Left ventricle myocardium inferior (tissue), 1 donor: ENCODE measurements at places on chromosomes 3 and 15.

DNA sequence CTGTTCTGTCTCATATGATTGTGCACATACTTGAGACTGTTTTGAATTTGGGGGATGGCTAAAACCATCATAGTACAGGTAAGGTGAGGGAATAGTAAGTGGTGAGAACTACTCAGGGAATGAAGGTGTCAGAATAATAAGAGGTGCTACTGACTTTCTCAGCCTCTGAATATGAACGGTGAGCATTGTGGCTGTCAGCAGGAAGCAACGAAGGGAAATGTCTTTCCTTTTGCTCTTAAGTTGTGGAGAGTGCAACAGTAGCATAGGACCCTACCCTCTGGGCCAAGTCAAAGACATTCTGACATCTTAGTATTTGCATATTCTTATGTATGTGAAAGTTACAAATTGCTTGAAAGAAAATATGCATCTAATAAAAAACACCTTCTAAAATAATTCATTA, 5.1 kb downstream of the CCR5 start:
- H3K4me1 ChIP-seq, result peaks cover 4% of the 10 kb centered on the region
- H3K27me3 ChIP-seq, result peaks cover 23% of the 10 kb centered on the region
- DNase-seq, result no peak
- no peak overlapping the region for H3K27ac ChIP-seq
- H3K4me3 ChIP-seq, result no peak overlapping the region

DNA sequence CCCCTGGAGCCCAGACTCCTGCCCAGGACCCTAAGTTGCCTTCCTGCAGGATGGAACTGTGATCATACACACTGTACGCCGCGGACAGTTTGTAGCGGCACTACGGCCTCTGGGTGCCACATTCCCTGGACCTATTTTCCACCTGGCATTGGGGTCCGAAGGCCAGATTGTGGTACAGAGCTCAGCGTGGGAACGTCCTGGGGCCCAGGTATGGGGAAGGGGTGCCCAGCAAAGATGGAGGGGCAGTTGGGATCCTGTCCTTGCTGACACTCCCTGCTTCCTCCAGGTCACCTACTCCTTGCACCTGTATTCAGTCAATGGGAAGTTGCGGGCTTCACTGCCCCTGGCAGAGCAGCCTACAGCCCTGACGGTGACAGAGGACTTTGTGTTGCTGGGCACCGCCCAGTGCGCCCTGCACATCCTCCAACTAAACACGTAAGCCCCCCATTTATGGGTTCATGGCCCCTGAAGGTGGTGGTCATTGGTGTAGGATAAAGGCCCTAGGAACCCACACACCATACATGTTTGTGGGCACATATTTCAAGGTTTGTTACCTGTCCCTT, 28.8 kb downstream of the NBEAL2 start:
- peak overlapping the region; percentile 90 for H3K27ac ChIP-seq
- H3K36me3 ChIP-seq, result peaks cover 28% of the 10 kb centered on the region
- H3K4me1 ChIP-seq, result peaks cover 23% of the 10 kb centered on the region

DNA sequence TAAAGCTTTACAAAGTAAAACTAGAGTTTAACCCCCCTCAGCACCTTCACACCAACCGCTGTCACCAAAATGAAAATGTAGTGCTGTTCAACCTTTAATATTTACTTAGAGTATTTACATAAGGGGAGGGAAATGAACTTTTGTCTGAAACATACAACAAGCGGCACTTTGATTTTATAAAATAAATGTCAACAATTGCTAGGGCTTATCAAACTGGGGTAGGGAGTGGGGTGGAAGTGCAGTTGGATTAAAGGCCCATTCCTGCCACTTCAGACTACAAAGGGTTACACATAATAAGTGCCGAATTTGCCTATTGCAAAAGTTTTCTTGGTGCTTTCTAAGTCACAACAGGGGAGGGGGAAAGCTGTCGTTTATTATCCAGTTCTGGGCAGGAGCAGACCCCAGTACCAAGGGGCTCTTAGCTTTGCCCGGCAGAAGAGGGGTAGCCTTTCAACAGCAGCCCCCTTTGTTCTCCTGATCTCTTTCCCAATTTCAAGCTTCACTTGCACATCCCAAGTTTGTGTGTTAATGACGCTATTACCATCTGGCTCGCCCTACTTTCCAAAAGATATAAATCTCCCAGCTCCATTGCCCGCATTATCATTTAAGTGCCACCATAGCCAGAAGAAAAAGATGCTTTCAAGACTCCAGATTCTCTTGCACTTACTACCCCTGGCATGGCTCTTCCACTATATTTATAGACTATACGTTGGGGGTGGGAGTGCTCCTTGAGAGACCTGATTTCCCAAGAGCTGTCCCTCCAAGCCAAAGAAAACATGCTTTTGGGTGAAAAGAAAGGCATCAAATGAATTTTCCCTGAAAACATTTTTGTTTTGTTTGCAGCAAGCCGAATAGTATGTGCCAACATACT, 17.0 kb downstream of the SOX2 start:
- peaks cover 97% of the 10 kb centered on the region for H3K27me3 ChIP-seq
- H3K27ac ChIP-seq, result no peak overlapping the region
- H3K4me1 ChIP-seq, result peaks cover 22% of the 10 kb centered on the region
- DNase-seq, result no peak
- no peaks in the 10 kb centered on the region for H3K36me3 ChIP-seq

GRCh38 chr15:64009798-64010261, 36.5 kb downstream of the DAPK2 start:
- peaks cover 95% of the 10 kb centered on the region for H3K4me1 ChIP-seq
- H3K4me3 ChIP-seq, result no peak overlapping the region
- peak overlapping the region; percentile 87 for H3K27ac ChIP-seq
- H3K36me3 ChIP-seq, result no peaks in the 10 kb centered on the region
- DNase-seq, result no peak
- no peaks in the 10 kb centered on the region for H3K27me3 ChIP-seq

DNA sequence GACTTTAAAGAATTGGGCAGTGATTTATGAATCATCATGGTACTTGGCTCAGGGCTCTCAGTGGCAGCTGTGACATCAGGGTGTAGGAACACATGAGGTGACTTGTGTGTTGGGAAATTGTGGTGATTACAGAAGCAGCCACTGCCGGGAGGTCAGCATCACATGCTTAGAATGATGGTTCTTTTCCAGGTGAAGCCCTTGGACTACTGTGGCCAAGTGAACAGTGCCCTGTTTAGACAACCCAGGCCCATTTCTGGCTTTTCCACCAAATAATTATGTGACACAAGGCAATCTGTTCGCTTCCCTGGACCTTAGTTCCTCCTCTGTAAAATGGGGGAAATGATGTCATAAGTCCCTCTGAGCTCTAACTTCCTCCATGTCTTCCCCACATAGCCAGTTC, 139.7 kb upstream of the ROPN1 start:
- no peaks in the 10 kb centered on the region for H3K36me3 ChIP-seq
- DNase-seq, result no peak
- H3K4me3 ChIP-seq, result no peak overlapping the region
- no peaks in the 10 kb centered on the region for H3K27me3 ChIP-seq

DNA sequence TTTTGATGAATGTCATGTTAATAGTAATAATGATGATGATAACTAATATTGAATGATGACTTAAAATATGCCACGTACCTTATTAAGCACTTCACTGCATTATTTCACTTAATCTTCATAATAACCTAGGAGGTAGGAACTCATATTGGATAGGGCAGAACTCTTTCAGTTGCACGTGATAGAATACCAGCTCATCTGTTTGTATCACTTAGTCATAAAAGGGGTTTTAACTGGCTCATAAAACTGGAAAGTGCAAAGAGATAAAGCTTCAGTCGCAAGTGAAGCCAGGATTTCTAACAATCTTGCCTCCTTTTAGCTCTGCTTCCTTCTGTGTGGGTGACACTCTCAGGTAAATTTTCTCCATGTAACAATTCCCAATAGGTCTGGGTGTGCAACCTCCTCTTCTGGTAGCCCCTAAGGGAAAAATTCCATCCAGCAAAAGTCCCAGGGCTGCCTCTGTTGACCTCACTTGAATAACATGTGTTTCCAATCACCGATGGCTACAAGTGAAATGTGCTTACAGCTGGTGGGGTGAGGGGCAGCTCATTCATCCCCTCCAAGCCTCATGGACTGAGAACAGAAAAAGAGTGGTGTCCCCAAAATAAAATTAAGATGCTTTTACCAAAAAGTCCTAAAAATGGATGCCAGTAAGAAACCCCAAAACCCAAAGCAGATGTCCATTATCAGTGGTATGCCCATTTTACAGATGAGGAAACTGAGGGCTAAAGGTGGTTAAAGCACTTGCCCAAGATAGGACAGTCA, 9.3 kb downstream of the GXYLT2 start:
- H3K27ac ChIP-seq, result no peak overlapping the region
- no peaks in the 10 kb centered on the region for H3K36me3 ChIP-seq
- DNase-seq, result no peak
- peaks cover 18% of the 10 kb centered on the region for H3K4me1 ChIP-seq
- no peak overlapping the region for H3K4me3 ChIP-seq

- H3K27ac ChIP-seq, result no peak overlapping the region
- no peak overlapping the region for H3K4me3 ChIP-seq
- no peak for DNase-seq
Measured at GRCh38 chr15:69719527-69720240, 267.1 kb downstream of the RPLP1 start.

DNA sequence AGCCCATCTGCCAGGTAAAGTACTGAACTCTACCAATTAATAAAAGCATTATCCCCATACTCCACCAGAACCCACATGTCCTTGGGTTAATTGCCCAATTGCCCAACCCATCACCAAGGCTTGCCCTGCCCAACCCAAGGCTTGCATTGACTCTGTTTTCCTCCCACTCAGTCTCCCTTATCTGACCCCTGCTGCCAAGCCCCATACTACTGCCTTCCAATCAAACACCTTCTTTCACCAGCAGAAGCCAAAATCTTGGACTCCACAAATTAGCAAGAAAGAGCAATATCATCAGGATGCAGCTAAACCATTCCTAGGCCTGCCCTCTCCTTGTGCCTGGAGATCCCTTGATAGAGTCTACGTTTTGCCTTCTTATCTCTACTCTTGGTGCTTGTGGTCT, 602.9 kb downstream of the NTRK3 start:
- DNase-seq, result no peak
- no peaks in the 10 kb centered on the region for H3K4me1 ChIP-seq
- H3K4me3 ChIP-seq, result no peak overlapping the region
- H3K27ac ChIP-seq, result no peak overlapping the region
- H3K27me3 ChIP-seq, result no peaks in the 10 kb centered on the region

GRCh38 chr15:77527164-77527778, 105.4 kb downstream of the LINGO1 start:
- H3K4me3 ChIP-seq, result no peak overlapping the region
- H3K36me3 ChIP-seq, result no peaks in the 10 kb centered on the region
- peak; percentile 46 for DNase-seq
- H3K27me3 ChIP-seq, result no peaks in the 10 kb centered on the region
- peaks cover 33% of the 10 kb centered on the region for H3K4me1 ChIP-seq

GRCh38 chr3:52463416-52463815, 8.0 kb downstream of the NISCH start:
- H3K36me3 ChIP-seq, result peaks cover 63% of the 10 kb centered on the region
- no peak for DNase-seq
- no peaks in the 10 kb centered on the region for H3K27me3 ChIP-seq
- peaks cover 24% of the 10 kb centered on the region for H3K4me1 ChIP-seq
- no peak overlapping the region for H3K27ac ChIP-seq

DNA sequence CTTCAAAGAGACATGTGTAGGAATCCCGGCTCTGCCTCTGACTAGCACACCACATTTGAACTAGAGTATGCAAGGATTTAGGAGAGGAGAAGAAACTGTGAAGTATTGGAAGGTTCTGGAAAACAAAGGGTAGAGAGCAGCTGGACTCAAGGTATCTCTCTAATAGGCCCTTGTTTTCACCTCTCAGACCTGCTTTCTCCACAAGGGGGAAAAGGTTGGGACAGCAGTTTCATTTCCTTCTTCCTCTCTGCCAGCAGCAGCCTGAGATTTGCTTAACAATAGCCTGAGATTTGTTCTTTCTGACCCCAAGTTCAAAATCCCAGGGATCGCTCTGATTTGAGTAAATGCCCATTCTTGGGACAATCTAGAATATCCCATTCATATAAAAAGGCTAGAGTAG, 430.6 kb upstream of the MCTP2 start:
- no peaks in the 10 kb centered on the region for H3K36me3 ChIP-seq
- no peak for DNase-seq
- peaks cover 15% of the 10 kb centered on the region for H3K27me3 ChIP-seq
- no peaks in the 10 kb centered on the region for H3K4me1 ChIP-seq

- H3K4me1 ChIP-seq, result no peaks in the 10 kb centered on the region
- DNase-seq, result no peak
- no peaks in the 10 kb centered on the region for H3K27me3 ChIP-seq
- H3K27ac ChIP-seq, result peak overlapping the region; percentile 24
Measured at GRCh38 chr3:154971341-154971740, 108.8 kb upstream of the MME start.

- no peak for DNase-seq
- no peak overlapping the region for H3K4me3 ChIP-seq
- no peak overlapping the region for H3K27ac ChIP-seq
- H3K4me1 ChIP-seq, result peaks cover 10% of the 10 kb centered on the region
- no peaks in the 10 kb centered on the region for H3K36me3 ChIP-seq
Measured at GRCh38 chr15:41856716-41857115, 18.1 kb downstream of the PLA2G4B start.

DNA sequence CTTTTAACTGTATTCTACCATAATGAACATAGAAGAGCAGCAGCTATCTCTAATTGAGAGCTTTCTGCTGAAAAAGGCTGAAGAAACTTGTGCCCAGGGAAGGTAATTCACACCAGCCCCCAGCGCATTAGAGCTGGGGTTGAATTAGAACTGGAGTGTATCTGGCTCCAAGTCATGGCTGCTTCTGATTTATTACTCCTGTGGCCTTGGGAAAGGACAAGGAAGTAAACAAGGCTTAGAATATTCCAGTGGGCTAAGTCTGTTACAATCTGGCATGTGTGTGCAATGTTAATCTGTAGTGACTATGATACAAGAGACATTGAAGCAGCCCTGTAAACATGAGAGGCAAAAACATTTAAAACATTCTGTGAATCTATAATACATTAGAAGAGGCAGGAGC, 18.1 kb downstream of the CPA3 start:
- H3K4me1 ChIP-seq, result no peaks in the 10 kb centered on the region
- H3K4me3 ChIP-seq, result no peak overlapping the region
- no peaks in the 10 kb centered on the region for H3K36me3 ChIP-seq

- H3K27ac ChIP-seq, result no peak overlapping the region
- H3K4me3 ChIP-seq, result no peak overlapping the region
- no peaks in the 10 kb centered on the region for H3K36me3 ChIP-seq
Measured at GRCh38 chr3:10228248-10228950, 19.9 kb upstream of the TATDN2 start.

DNA sequence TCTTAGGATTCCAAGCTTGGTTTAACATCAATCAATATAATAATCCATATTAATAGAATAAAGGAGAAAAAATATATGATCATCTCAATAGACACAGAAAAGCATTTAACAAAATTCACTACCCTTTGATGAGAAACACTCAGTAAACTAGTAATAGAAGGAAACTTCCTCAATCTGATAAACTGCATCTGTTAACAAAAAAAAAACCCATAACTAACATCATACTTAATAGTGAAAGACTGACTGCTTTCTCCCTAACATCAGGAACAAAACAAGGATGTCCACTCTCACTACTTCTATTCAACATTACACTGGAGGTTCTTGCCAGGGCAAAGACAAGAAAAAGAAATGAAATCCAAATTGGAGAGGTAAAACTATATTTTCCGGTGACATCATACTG, 30.5 kb downstream of the LRRK1 start:
- DNase-seq, result no peak
- H3K36me3 ChIP-seq, result no peaks in the 10 kb centered on the region
